ENCODE measurements at places on chromosomes 7 and 10.

- no peak for DNase-seq
Observed at GRCh38 chr10:22690158-22690557, 24.2 kb downstream of the PIP4K2A start.

GRCh38 chr10:99983280-99983988 is 26.3 kb downstream of the DNMBP start:
- DNase-seq: peak; percentile 44

DNA sequence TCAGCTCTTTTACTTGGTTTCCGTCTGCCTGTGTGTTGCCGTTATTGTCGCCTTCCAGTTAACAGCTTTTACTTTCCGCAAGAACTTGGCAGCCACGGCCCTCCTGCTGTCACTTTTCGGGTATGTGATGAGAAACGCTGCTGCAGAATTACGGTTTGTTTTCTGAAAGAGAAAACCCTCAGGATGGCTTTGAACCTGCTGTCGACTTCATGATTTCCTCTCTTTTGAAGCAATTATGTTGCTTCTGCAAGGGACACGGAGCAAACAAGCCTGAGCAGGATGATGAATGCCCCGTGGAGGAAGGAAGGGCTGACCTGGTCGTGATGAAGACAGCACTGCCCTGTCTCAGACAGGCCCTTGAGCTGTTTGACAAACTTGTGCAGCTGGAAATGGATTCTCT is 339.8 kb downstream of the ABCA13 start:
- DNase-seq: no peak

DNA sequence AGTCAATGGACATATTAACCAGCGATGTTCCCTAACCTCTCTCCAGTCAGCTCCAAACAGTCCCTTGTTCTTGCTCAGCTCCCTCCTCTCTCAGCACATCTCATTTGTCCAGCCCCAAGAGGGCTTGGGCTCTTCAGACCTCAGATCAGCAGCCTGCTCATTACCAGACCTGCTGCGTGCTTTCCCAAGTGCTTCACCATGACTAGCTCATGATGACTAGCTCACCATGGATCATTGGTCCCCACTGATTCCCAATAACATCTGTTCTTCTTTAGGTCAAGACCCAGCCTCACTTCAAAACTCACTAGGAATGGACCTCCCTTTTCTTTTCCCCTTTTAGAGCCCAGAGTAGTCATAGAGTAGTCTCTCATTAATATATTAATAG is 121.9 kb downstream of the SLC16A9 start:
- no peak for DNase-seq

DNA sequence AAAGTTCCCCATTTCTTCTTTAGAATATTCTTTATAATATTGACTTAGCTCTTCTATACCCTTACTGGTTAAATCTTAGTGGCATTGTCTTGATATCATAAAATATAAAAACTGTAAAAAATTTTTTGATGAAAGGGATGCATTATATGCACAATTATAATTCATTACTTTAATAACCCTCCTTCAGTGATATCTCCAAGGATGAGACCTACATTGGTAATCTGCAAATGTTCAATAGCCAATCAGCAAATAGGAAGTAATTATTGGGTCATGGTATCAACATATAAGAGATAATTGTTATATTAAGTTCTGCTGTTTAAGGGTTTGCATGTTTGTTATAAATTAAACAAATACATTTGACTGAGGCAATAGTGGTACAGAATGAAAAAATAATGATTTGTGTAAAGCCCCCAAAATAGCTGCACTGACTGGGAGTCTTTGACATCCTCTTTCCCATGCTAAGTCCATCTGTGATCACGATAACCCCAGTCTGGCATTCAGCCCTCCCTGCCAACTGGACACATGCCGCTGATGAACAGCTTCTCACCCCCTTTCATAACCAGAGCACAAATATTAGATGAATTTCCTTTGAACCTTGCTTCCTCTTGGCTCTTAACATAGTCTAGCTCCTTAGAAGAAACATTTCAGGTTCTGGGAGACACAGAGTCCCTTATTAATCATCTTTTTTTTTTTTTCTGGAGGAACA is 169.5 kb downstream of the CPED1 start:
- DNase-seq: no peak

GRCh38 chr7:28524978-28525377 is 112.7 kb downstream of the CREB5 start:
- DNase-seq: no peak

DNA sequence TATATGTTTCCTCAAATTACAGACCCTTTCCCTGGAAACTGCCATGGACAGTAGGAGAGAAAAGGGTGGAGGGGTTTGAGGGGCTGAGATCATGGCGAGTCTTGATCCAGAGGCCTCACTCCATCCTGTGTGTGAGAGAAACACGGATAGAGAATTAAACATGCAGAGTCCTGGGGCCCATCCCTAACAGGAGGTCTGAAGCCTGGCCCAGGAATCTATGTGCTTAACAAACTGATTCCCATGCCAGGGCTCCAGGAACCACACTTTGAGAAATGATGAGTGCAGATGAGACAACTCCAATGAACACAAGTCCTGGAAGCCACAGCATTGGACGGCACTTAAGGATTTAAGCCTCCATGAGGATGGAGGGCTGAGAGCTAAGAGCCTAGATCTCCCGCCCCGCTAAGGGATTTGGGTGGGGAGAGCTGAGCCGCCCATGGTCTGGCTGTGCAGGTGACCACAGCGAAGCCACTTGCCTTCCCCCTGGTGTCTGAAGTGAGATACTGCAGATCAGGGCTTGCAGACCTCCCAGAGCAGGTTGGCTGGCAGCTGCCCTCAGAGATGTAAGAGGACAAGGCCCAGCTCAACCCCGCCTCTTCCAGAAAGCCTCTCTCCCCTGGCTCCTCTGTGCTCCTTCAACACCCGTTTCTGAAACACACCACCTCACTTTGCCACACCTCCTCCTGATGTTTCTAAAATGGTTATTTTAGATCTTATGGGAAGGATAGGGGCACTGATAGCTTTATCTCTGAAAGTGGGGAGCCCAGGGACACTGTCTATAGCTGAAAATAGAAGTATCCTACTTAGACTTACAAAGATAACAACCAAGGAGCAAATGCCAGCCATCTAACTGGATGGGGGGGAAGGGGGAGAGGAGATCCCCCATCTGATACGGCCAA is 24.8 kb upstream of the EIF5AL1 start:
- DNase-seq: peak; percentile 72

- DNase-seq: peak; percentile 48
Observed at GRCh38 chr10:103476046-103476768, 2.8 kb downstream of the CALHM3 start.

- no peak for DNase-seq
Observed at GRCh38 chr7:76347710-76348109, 11.1 kb downstream of the YWHAG start.

DNA sequence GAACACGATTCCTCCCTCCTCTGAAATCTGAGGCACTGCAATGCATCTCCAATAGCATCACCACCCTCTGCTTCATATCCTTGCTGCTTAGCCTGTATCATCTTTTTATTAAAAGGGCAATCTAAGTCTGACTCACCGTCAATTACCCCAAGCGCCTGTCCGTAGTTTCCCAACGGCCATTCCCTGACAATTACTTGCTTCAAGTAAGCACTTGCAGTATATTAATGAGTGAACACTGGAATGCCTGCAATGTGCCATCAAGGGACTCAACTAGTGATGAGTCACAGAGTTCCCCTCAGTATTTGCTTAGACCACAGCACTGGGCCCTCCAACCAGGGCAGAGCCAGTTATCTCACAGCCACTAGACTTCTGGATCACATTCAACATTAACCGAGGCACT is 19.5 kb upstream of the PPP1R3C start:
- no peak for DNase-seq

- DNase-seq: peak; percentile 22
Observed at GRCh38 chr10:31320550-31321211, 1.7 kb downstream of the ZEB1 start.

- no peak for DNase-seq
Observed at GRCh38 chr10:128708182-128708581, 582.0 kb upstream of the MKI67 start.

DNA sequence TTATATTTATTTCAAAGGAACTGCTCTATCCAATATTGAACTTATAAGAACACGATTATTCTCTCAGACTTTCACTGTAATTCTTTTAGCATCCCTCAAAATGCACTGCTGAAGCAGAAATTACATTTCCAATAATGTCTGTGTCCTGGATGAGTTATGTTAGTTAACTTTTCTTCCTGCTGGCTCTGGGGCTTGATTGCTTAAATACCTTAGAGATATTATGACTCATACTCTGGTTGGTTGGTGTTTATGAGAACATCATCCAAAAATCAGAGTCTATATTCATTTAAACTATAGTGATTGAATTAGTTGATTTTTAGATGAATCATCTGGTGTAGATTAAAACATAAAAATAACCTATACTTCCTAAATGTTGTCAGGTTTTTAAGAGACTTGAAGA is 246.3 kb upstream of the VWC2 start:
- DNase-seq: no peak

DNA sequence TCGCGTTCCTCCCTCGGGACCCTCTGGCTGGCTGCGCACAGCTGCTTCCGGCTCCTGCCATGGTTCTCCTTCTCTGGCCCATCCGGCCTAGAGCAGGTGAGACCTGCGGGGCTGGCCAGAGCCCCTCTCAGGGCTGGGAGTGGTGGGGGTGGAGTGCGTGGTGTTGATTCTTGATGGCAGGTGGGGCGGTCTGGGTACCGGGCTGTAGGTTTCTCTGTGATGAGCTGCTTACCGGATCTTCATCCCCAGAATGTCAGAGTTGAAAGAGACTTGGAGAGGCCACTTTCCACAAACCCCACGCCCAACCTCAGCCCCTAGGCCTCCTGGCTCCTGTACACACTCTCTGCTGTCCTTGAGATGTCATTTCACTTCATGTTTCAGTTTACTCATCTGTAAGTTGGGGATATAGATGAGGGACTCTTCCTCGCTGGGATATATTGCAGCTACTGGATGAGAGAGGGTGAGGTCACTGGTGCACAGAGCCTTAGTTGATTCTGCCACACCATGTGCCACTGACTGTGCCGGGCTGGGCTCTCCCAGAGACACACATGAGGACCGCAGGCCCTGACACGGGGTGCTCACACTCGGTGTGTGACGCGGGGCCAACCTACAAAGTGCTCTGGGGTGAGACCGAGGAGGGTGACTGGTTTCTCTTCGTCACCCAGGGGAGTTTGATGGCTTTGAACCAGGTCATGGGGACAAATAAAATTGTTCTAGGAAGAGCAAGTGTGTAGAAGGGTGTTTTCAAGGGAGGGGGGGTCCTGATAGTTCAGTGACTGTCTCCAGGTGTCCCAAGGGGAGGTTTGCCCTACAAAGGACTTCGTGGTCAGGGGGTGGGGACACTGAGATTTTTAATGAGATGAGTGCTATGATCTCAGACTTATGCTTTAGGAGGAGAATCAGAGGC is 29.5 kb downstream of the ZNF775 start:
- no peak for DNase-seq

DNA sequence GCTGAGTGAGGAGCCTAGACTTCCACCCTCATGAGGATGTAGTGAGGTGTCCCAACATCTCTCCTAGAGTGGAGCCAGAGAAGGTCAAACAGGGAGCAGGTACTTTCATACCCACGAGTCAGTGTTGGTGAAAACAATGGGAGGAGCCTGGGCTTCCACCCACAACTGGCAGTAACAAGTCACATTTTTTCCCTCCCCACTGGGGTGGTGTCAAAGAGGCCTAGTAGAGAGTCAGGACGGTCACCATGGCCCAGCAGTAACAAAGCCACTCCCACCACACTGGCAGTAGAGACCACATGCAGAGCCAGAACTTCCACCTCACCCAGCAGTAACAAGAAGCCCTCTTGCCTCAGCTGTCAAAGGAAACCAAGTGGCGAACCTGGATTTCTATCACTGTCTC is 280.2 kb upstream of the IMMP2L start:
- DNase-seq: no peak

DNA sequence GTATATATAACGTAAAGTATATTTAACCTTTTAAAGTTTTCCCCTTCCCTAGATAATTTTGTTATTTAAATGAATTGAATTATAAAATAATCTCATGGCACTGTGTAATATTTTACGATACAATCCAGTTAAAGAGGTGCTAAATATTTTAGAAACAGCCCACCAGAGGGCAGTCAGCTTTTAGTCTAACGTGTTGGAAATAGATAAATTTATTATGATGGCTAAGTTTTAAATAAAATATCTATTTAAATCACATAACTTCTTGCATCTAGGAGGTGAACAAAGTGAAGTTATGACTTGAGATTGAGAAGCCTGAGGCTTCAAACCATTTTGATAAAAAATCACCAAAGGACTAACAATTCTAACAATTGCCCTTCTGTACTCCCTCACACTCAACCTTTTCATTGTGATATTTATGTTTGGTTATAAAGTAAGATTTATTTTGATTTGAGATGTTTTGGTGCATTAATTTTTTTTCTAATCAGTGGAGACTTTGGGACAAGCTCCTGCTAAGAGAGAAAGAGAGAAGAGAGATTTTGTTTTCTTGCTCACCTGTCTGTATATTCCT is 171.5 kb upstream of the SP4 start:
- DNase-seq: peak; percentile 72

DNA sequence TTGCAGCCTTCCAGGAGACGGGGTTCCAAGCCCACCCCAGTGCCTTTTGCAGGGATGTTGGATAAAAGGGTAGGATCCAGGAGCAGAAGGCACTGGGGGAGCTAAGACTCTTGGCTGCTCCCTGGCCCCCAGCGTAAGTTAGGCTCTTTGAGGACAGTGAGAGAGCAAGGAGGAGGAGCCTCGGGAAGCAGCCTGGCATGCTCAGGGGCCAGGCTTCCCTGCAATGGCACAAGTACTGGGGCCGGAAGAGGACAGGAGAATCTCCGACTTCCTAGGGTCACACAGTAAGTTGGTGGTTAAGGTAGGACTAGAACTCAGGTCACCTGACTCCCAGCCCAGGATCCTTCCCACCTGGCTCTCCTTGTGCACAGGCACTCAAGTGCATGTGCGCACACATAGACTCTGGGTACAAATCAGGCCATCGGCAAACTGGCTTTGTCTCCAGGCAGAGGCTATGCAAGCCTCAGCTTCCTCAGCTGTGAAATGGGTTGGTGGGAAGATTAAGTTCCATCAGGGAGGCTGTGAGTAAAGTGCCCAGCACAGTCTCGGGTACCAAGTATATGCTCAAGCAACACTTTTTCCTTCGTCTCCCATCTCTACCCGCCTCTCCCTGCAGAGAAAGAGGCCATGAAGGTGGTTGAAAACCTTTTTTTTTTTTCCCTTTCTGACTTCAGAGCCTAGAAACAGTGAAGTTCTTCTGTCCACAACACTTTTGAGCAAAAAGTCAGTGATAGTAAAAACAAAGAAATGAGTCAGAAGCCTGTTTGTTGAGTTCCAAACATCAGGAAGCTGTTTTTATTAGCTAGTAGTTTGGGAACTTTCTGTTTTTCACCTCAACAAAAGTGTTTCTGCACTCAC is 79.1 kb downstream of the NEURL1 start:
- no peak for DNase-seq

GRCh38 chr7:93161181-93161762 is 13.1 kb upstream of the SAMD9L start:
- no peak for DNase-seq

GRCh38 chr10:102763037-102763607 is 19.4 kb downstream of the WBP1L start:
- no peak for DNase-seq

DNA sequence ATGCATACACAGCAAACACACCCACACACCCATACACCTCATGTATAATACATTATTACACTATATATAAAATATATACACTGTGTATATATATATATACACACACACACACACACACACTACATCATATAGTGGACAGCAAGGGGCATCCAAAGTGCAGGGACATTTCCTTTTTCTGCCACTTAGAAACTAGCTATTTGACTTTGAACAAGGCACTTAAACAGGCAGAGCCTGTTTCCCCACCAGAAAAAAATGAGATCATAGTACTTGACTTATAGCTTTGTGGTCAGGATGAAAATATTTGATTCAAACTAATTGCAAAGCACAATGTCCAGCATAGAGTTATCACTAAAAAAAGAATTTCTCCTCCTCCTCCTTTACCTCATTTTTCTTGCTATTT is 254.3 kb upstream of the NPVF start:
- DNase-seq: no peak

Measured in suppressor macrophage treated with lipopolysaccharide for 1 hour (primary cell).